ENCODE measurements at places on chromosomes 7 and 10. TPM values are rescaled to one million over a fixed set of nuclear protein-coding genes. Genes with fewer than 3 reads are reported as not detected.
A peak's percentile ranks its signal among the peaks of the same experiment; 100 is the strongest.

DNA sequence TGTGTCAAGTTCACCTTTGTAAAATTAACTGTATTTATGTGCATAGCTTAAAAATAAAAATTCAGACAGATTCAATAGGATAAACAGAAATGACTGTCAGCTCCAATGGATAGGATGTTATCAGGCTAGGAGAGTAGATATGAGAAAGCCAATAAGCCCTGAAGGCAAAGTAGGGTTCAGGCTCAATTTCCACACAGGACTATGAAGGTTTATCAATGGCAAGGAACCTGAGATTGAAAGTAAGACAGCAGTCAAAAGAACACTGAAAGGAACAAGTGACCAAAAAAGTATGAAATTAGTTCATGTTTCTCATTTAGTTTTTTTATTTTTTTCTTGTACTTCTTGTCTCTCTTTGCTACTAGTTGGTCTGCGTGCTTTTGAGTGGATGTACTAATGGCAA is 121.4 kb downstream of the ELMO1 start:
- no peak for DNase-seq

- DNase-seq = peak; percentile 88
Measured at GRCh38 chr7:140672382-140673062, at the start of gene ADCK2. ADCK2 (plus strand) TSS chr7:140672945; CDS start chr7:140673331, 386 bp downstream.

DNA sequence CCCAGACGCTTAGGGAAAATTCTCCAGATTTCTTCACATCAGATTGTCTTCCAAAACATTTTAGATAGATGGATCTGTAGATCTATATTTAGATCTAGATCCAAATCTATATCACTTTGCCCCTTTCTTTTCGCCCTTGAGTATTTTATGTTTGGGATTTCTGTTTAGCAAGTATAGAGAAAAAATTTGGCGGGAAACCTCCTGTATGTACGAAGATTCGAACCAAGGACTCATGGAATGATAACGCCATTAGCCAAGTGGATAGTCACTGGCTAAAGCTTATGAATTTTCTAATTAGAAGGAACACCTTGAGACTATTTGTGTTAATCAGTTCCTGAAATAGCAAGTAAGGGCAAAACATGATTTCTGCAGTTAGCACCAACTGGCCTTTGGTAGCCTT is 1.2 kb downstream of the THNSL1 start:
- DNase-seq = no peak

DNA sequence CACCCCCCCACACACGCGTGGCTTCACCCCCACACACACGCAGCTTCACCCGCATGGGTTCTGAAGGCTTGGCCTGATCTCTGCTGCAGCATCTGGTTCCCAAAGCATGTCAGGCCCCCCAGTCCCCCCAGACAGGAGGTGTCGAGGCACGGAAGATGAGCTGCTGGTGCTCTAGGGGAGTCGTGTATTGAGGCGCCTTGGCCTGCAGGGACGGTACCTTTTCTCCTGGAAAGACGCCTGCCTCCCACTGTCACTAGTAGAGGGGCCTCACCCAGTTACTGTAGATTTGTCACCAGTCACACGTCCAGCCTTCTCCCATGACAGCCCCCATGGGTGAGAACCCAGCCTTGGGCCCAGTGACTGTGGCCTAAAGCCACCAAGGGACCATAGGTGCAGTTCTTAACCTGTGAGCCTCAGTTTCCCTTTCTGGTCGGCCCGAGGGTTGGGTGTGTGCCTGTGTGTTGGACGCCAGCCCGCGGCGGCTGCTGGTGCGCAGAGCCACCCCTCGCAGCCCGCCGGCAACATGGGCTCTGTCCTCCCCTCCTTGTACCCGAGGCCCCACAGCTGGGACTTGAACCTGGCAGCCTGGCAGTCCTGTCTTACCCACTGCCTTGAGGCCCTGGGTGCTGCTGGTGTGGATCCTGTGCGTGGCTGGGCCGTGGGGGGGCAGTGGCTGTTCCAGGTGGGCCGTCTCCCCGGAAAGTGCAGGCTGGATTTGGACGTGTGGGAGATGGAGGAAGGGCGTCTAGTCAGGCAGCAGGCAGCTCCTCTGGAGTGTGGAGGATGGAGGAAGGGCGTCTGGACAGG is 81.7 kb downstream of the NKX6-2 start:
- peak; percentile 39 for DNase-seq

DNA sequence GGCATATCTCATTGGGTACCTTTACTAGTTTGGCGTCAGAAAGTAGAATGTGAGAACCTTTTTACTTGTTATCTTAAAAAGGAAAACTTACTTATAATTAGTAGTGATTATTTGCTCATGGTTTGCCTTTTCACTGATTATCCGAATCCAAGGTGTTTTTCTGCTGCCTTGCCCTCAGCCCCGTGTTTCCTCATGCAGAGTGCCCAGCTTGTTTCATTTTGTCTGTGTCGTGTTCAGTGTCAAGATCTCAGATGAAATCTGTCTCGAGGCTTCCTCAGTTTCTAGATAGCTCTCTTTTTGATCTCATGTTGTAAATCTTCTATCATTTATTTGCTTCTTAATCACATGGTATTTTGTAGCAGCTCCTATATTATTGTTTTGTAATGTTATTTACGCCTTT is 30.1 kb downstream of the RPA3 start:
- no peak for DNase-seq

- DNase-seq = no peak
Measured at GRCh38 chr10:69247313-69247710, 27.2 kb downstream of the HKDC1 start.

The ZP3 gene
- 1.5 TPM for total RNA-seq

The TEX47 gene
- total RNA-seq = not detected
